Activated CD4-positive, alpha-beta T cell treated with anti-CD3 and anti-CD28 coated beads, Interleukin-2, amount 10 ng/mL, durations not matched to agents 7 days and 5 days (primary cell): ENCODE measurements at places on chromosomes 2 and 18. TPM values are rescaled to one million over a fixed set of nuclear protein-coding genes. Genes with fewer than 3 reads are reported as not detected.

GRCh38 chr2:200376513-200377354 is 70.2 kb downstream of the SPATS2L start:
- peak; percentile 57 for DNase-seq
- H3K36me3 ChIP-seq, result peaks cover 10% of the 10 kb centered on the region
- peaks cover 82% of the 10 kb centered on the region for H3K4me1 ChIP-seq
- no peaks in the 10 kb centered on the region for H3K27me3 ChIP-seq
- H3K27ac ChIP-seq, result peak overlapping the region; percentile 80

DNA sequence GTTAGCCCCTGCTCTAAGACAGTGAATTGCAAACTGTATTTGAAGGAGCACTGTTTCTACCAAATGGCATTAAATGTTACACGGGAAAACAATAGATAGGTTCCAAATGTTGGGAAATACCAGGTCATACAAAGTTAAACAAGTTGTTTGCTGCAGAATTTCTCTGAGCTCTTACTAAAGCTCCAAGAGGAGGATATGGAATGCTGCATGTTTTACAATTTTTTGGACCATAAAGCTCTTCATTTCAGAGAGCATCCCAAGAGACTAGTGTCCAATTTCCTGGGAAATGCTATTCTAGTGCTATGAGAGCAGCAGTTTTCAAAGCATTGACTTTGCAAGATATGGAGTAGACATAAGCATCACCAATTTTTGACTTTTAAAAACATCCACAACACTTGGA is 155.6 kb upstream of the CCDC68 start:
- H3K4me3 ChIP-seq, result no peak overlapping the region
- H3K27ac ChIP-seq, result no peak overlapping the region
- no peaks in the 10 kb centered on the region for H3K27me3 ChIP-seq
- no peak for DNase-seq

GRCh38 chr2:68709421-68709911 is 25.1 kb upstream of the ARHGAP25 start:
- DNase-seq, result no peak
- H3K4me1 ChIP-seq, result peaks cover 38% of the 10 kb centered on the region
- no peak overlapping the region for H3K4me3 ChIP-seq
- H3K27ac ChIP-seq, result no peak overlapping the region
- peaks cover 2% of the 10 kb centered on the region for H3K27me3 ChIP-seq

- peaks cover 11% of the 10 kb centered on the region for H3K27me3 ChIP-seq
- H3K4me3 ChIP-seq, result no peak overlapping the region
- H3K36me3 ChIP-seq, result no peaks in the 10 kb centered on the region
- no peak for DNase-seq
Observed at GRCh38 chr2:161796192-161796591, 172.0 kb downstream of the SLC4A10 start.

DNA sequence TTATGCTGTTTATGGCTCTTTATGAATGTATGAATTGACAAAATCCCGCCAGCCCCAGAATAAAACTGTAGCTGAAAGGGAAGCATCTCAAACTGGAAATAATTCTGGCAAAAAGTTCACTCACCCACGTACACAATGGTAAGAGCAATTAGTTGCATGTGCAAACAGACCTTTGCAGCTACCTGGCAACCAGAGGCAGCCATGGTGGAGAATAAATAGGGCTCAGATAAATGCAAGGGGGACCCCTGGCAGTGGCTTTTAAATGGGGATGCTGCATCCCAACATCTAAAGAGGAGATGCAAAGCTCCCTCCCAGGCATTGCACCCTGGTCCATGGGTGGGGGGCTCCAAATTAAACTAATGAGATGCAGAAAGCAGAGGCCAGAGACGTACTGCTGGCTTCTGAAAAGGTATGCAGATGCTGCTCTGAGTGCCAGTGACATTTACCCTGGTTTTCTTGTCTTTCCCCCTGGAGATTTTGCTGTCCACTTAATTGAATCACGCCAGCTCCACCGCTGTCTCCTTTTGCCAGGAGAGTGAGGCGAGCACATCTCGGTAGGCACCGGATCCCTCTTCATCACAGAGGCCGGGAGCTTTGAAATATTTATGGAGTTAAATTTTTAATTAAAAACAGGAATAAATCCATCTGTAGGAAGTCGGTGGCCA is 126.6 kb upstream of the NRP2 start:
- DNase-seq, result no peak
- H3K27ac ChIP-seq, result no peak overlapping the region
- H3K4me1 ChIP-seq, result no peaks in the 10 kb centered on the region
- peaks cover 10% of the 10 kb centered on the region for H3K27me3 ChIP-seq

GRCh38 chr2:154603682-154604081 is 94.8 kb upstream of the KCNJ3 start:
- DNase-seq, result no peak
- no peak overlapping the region for H3K27ac ChIP-seq
- H3K4me1 ChIP-seq, result no peaks in the 10 kb centered on the region
- no peaks in the 10 kb centered on the region for H3K27me3 ChIP-seq

DNA sequence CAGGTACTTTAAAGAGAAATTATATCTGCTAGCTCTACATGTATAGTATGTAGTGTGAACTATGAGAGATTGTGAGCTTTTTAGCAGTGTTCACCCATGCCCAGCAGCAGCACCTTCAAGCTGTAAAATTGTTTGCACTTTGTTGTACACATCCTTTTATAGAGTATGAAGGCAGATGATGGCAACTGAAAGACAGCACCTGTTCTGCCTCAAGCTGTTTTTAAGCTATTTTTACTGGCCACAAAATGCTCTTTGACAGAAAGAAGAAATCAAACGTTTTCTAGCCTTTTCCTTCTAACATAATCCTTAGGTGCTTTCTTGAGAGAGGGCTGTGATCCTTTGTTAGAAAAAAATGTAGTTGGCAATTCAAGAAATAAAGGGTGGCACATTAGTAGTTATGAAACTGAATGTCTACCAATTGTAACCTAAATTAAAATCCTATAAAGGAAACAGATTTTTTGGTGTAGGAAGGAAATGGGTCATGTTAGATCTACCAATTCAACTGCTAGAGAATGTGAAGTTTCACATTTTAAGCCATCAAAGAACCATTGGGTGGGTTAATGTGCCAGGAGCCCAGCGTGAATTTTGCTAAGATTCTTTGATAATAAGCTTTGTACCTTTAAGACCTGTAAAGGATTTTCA is 59.5 kb downstream of the R3HDM1 start:
- H3K27ac ChIP-seq, result peak overlapping the region; percentile 74
- H3K4me3 ChIP-seq, result no peak overlapping the region
- H3K36me3 ChIP-seq, result peaks cover 19% of the 10 kb centered on the region
- no peaks in the 10 kb centered on the region for H3K27me3 ChIP-seq
- peaks cover 36% of the 10 kb centered on the region for H3K4me1 ChIP-seq
- DNase-seq, result no peak

- peak overlapping the region; percentile 94 for H3K27ac ChIP-seq
- peaks cover 2% of the 10 kb centered on the region for H3K36me3 ChIP-seq
- H3K4me3 ChIP-seq, result no peak overlapping the region
- peaks cover 40% of the 10 kb centered on the region for H3K4me1 ChIP-seq
- DNase-seq, result no peak
Observed at GRCh38 chr18:46624127-46624526, 32.9 kb downstream of the LOXHD1 start.

DNA sequence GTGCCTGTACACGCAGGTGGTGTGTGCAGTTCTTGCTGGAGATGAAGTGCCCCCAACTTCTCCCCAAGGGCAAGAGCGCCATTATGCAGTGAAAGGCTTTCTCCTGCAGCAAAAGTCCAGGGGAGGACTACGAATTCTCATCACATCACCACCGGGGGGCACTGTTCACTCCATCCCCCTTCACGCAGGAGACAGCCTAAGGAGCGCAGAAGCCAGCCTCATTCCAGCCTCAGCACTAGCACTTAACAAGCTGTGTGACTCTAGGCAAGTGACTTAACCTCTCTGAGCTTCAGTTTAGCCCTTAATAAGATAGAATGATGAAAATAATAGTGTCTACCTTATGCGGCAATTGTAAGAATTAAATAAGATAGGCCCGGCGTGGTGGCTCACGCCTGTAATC is 32.3 kb downstream of the DNMT3A start:
- peaks cover 45% of the 10 kb centered on the region for H3K36me3 ChIP-seq
- H3K4me3 ChIP-seq, result no peak overlapping the region
- peaks cover 74% of the 10 kb centered on the region for H3K4me1 ChIP-seq
- peak; percentile 74 for DNase-seq
- H3K27me3 ChIP-seq, result no peaks in the 10 kb centered on the region

GRCh38 chr2:52611759-52612158 is 1155.8 kb upstream of the CHAC2 start:
- no peaks in the 10 kb centered on the region for H3K4me1 ChIP-seq
- no peak overlapping the region for H3K27ac ChIP-seq
- DNase-seq, result no peak
- H3K4me3 ChIP-seq, result no peak overlapping the region
- H3K27me3 ChIP-seq, result no peaks in the 10 kb centered on the region

- H3K4me1 ChIP-seq, result peaks cover 40% of the 10 kb centered on the region
- peak overlapping the region; percentile 42 for H3K4me3 ChIP-seq
- no peaks in the 10 kb centered on the region for H3K36me3 ChIP-seq
- H3K27ac ChIP-seq, result peak overlapping the region; percentile 91
Observed at GRCh38 chr2:95063086-95063958, 37.8 kb downstream of the MAL start.

DNA sequence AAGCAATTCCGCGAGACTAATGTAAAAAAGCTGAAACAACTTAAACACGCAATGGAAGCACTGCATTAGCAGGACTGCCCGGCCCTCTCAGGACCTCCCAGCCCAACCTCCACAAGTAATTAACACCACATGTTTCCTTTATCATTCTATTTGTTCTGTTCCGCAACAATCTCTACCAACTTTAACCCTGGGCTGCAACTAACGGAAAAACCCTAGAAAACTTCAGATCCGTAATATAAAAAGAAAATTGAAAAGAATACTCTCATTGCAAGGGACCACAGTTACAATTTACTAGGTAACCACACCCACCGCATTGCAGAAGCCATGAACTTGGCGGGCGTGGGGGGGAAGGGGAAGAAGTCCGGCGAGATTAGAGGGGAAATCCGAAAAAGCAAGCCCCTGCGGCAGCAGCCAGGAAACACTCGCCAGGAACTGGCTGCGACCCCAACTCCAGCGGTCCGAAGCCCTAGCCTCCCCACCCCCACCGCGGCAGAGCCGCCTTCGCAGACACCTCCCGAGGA is 1.2 kb downstream of the EPB41L3 start:
- no peaks in the 10 kb centered on the region for H3K36me3 ChIP-seq
- DNase-seq, result no peak
- H3K4me3 ChIP-seq, result peak overlapping the region; percentile 51
- H3K27ac ChIP-seq, result no peak overlapping the region

- peaks cover 64% of the 10 kb centered on the region for H3K36me3 ChIP-seq
- H3K4me1 ChIP-seq, result peaks cover 75% of the 10 kb centered on the region
- H3K27me3 ChIP-seq, result no peaks in the 10 kb centered on the region
- H3K27ac ChIP-seq, result peak overlapping the region; percentile 88
Observed at GRCh38 chr2:195543902-195544894, 112.8 kb upstream of the SLC39A10 start.

- H3K4me3 ChIP-seq, result no peak overlapping the region
- DNase-seq, result no peak
- no peaks in the 10 kb centered on the region for H3K4me1 ChIP-seq
- peaks cover 6% of the 10 kb centered on the region for H3K27me3 ChIP-seq
Observed at GRCh38 chr2:146992466-146992865, 852.4 kb upstream of the ACVR2A start.

DNA sequence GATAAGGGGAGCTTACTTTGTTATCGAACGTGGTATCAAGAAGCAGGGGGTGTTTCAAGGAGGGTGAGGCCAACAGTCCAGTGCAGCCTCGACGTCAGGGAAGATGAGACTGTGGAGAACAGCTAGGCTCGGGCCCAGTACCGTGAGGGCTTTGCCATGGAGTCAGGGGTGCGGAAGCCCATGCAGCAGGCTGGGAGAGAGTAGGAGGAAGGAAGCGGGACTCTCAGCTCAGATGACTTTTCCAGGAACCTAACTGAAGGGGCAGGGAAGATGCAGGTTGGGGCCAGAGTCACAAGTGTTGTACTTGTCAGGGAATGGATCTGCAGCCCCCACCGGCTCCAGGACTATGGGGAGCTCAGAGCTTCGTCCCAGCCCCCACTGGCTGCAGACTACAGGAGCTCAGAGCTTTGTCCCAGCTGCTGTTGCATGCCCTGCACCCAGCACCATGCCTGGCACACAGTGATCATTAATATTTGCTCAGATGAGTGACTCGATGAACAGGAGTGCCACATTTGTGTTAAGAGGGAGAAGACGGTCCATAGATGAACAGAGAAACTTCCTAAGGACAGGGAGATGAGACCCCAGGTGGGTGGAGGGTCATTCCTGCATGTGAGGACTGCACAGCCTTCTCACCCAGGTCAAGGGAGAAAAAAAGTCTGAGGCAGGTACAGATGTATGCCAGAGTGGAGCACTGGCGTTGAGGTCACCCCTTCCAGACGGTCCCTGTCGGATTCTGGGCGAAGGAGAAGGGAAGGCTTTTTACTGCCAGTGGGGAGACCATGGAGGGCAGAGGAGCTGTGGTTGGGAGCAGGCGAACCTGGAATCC is 36.4 kb downstream of the PTGR3 start:
- peaks cover 3% of the 10 kb centered on the region for H3K27me3 ChIP-seq
- H3K27ac ChIP-seq, result no peak overlapping the region
- no peak for DNase-seq
- H3K36me3 ChIP-seq, result no peaks in the 10 kb centered on the region
- no peak overlapping the region for H3K4me3 ChIP-seq

DNA sequence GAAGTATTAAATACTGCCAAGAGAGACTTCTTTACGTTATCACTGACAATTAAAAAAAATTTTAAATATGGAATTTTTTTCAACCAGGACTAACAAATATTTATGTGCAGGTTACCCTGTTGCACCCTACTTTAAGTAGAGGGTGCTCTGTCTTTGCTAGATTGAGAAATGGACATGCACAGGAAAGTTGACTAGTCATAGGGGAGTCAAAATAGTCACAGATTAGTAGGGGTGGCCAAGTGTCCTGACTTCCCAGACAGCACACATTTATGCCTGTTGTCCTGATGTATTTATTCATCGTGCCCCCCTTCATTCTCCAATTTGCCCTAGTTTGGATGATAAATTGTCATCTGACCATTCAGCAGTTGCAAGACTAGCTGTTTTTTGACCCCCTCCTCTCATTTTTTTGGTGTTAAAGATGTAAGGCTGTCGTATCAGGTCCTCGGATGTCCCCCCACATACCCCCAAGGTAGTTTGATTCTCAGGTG is 20.3 kb downstream of the CAB39 start:
- peaks cover 47% of the 10 kb centered on the region for H3K36me3 ChIP-seq
- H3K27ac ChIP-seq, result no peak overlapping the region
- no peak overlapping the region for H3K4me3 ChIP-seq
- no peaks in the 10 kb centered on the region for H3K27me3 ChIP-seq
- peaks cover 67% of the 10 kb centered on the region for H3K4me1 ChIP-seq
- no peak for DNase-seq

- no peak for DNase-seq
- no peaks in the 10 kb centered on the region for H3K36me3 ChIP-seq
- peaks cover 9% of the 10 kb centered on the region for H3K27me3 ChIP-seq
- H3K4me1 ChIP-seq, result no peaks in the 10 kb centered on the region
- H3K4me3 ChIP-seq, result no peak overlapping the region
- no peak overlapping the region for H3K27ac ChIP-seq
Observed at GRCh38 chr2:109532728-109533076, 81.1 kb downstream of the SEPTIN10 start.

Gene MALL
- 0.19 TPM for total RNA-seq

Gene CBLN2
- total RNA-seq, result not detected

Gene ZNF892
- total RNA-seq, result 4.0 TPM

Gene BMP10
- not detected for total RNA-seq

Gene KCNE4
- total RNA-seq, result not detected
